ENCODE measurements at places on chromosomes 4 and X.

- DNase-seq, result no peak
These were observed 127.6 kb downstream of the GPC3 start for GRCh38 chrX:133857640-133858269.

DNA sequence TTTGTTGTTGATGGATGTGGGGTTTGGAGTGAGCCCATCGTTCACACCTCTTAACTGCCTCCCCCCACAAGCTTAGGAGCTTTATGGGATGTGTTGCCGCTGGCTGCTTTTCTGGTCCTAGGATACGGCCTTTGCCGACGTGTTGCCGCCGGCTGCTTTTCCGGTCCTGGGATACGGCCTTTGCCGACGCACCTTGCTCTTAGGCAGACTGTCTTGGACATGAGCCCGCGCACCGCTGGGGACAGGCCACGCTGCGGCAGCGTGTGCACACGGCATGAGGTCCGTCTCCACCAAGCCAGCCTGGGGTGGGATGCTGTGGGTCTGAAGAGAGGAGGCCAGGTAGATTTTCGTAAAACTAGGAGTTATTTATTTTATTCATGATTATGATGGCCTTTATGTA is 14.2 kb downstream of the RGS12 start:
- DNase-seq, result no peak

DNA sequence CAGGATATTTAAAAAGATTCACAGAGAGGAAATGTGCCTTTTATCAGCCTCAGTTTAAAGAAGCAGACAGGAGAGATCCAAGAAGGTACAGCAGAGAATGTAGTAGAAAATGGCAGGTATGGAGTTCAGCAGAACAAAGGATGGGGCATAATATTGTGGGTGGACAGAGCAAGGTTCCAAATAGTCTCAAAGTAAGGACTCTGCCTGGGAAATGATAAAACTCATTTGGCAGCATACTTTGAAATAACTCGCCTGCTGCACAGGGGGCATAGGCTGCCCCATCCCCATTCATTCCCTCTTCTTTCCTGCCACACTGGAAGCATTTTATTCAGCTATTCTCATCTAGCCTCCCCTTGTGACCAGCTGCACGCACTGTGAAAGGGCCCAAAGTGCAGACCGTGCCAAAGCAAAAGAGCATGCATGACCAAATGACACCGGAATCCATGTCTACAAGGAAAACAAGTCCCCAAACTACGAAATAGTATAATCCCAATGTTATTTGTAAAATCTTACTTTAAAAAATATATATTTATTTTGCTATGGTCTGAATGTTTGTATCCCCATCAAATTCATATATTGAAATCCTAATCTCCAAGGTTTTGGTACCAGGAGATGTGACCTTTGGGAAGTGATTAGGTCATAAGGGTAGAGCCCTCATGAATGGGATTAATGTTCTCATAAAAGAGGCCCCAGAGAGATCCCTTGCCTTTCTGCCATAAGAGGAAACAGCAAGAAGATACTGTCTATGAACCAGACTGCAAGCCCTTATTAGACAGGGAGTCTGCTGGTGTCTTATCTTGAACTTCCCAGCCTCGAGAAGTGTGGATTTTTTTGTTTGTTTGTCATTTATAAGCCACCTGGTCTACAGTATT is 77.4 kb upstream of the PRSS48 start:
- no peak for DNase-seq

DNA sequence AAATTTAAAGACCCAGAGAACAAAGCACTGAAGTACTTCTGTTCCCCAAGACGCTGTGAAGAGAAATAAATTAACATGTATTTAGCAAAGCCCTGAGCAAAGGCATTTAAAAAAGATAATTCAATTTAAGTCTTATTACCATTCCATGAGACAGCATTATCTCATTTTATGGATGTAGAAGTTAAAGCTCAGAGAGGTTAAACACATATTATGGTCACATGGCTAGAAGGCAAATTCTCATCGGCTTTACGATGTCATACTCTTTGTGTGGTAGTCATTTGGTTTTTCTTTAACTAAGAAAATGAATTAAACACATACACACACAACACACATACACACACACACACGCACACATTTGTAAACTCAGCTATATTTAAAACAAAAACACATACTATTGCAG is 262.7 kb downstream of the HS3ST1 start:
- DNase-seq, result no peak

- DNase-seq, result no peak
These were observed 52.8 kb upstream of the POU4F2 start for GRCh38 chr4:146585761-146586333.

- no peak for DNase-seq
These were observed 15.6 kb upstream of the FAM47E start for GRCh38 chr4:76235915-76236314.

DNA sequence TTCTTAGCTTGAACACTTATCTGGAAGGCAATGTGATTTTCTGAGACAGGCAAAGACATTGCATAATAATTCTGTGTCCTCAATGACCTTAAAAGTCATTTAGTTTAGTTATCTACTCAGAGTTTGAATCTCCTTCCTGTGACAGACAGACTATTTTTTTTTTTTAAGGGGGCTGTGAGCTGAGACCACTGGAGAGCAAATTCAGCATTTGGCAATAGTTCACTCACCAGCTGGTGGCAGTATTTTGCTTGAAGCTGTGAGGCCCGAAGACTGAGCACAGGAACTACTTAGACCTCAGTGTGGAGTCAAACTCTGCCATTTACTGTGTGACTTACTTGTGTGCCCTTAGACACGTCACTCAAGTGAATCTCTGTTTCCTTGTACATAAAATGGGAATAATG is 22.9 kb upstream of the CPE start:
- no peak for DNase-seq

- no peak for DNase-seq
These were observed 78.8 kb downstream of the NHS start for GRCh38 chrX:17453788-17454187.
